Esophagus squamous epithelium (tissue), 5 donors: ENCODE measurements at places on chromosomes 7 and 10. TPM values are rescaled to one million over a fixed set of nuclear protein-coding genes. Genes with fewer than 3 reads are reported as not detected.

Gene THSD7A
- 1.4 TPM for total RNA-seq

Gene ZP3
- total RNA-seq = 4.1 TPM

DNA sequence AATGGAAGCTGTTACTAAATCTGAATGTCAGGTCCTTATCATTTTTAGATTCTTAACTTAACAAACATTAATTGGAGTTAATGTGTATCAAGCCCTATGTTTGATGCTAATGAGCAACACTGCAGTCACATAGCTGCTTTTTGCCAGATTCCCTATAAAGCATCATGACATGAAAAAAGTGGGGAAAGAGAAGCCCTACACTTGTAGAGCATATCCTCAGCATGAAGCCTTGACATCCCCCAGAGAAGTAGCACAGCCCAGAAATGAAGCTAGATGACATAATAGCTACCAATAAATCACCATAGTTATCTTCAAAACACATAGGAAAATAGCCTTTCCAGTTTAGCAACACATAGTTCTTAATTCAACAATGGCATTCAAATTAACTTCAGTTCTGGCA, 49.2 kb upstream of the CDK1 start:
- DNase-seq = no peak
- H3K27me3 ChIP-seq = no peaks in the 10 kb centered on the region
- no peak overlapping the region for H3K27ac ChIP-seq

DNA sequence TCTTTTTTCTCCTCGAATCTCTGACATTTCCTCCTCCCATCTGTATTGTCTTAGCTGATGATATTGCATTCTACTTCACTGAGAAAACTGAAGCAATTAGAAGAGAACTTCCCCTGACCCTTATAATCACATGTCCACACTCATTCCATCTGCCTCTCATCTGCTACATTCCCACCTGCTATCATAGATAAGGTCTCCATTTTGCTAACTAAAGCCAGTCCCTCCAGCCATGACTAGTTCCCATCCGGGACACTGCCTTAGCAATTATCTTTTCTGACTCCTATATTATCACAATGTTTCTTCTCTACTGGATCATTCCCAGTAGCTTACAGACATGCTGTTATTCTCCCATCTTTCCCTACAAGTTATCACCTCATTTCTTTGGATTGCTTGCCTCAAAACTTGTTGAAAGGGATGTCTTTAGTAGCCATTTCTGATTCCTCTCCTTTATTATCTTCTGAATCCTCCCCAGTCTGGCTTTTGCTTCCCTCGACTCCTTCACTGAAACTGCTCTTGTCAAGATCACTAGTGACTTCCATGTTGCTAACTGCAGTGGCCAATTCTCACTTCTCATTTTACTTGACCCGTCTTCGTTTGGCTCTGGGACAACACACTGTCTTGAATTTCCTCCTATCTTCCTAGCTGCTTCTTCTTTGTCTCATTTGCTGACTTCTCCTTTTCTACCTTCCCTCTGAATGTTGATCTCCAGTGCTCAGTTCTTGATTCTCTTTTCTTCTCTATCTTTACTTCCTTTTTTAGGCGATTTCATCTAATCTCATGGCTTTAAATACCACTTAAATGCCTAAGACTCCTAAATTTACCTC, 35.9 kb downstream of the FZD1 start:
- no peaks in the 10 kb centered on the region for H3K36me3 ChIP-seq
- H3K27me3 ChIP-seq = no peaks in the 10 kb centered on the region
- H3K4me3 ChIP-seq = no peak overlapping the region
- no peak for DNase-seq

GRCh38 chr10:102775935-102776669, 32.4 kb downstream of the WBP1L start:
- peaks cover 68% of the 10 kb centered on the region for H3K4me1 ChIP-seq

DNA sequence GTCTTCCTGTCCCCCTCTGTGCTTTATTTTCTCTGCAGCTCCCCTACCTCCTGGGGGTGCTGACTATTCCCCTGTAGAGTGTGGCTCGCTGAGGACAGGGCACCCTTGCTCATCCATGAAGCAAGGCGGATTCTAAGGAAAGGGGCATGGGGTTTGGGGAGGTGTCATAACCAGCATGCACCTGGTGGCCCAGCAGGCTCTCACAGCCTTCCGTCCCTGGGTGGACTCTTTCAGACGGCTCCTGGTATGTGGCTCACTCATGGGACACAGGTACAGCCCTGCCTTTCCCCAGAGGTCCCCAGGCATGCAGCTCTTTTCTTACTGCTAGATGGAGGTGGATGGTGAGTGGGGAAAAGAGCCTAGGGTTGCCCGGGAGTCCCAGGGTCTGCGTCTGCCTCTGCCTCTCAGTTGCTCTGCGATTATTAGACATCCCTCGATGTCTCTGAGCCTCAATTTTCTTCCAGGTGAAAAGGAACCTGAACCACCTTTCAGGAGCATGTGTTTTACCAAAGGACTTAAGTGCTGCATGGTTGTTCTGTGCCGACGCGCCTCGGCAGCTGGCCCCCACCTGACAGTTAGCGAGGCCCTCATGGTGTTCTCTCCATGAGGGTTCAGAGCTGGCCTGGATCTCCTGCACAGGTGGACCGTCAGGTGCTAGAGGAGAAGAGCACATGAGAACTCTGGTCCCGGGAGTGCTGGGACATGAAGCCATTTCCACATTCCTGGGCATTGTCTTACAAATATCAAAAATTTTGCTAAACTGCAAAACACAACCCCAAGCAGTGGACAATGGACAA, 172.5 kb upstream of the SHH start:
- no peak overlapping the region for H3K27ac ChIP-seq
- H3K4me3 ChIP-seq = no peak overlapping the region
- H3K4me1 ChIP-seq = no peaks in the 10 kb centered on the region
- H3K36me3 ChIP-seq = no peaks in the 10 kb centered on the region

GRCh38 chr7:106201164-106201563, 83.6 kb downstream of the NAMPT start:
- H3K4me1 ChIP-seq = no peaks in the 10 kb centered on the region
- no peaks in the 10 kb centered on the region for H3K36me3 ChIP-seq
- H3K27me3 ChIP-seq = no peaks in the 10 kb centered on the region
- DNase-seq = no peak
- no peak overlapping the region for H3K4me3 ChIP-seq

- no peak overlapping the region for H3K27ac ChIP-seq
Measured at GRCh38 chr10:90571481-90572258, 286.2 kb downstream of the HTR7 start.

- H3K27ac ChIP-seq = no peak overlapping the region
- H3K4me3 ChIP-seq = no peak overlapping the region
- H3K4me1 ChIP-seq = peaks cover 34% of the 10 kb centered on the region
- H3K27me3 ChIP-seq = no peaks in the 10 kb centered on the region
- DNase-seq = no peak
Measured at GRCh38 chr7:134367956-134368749, 51.4 kb upstream of the SLC35B4 start.

DNA sequence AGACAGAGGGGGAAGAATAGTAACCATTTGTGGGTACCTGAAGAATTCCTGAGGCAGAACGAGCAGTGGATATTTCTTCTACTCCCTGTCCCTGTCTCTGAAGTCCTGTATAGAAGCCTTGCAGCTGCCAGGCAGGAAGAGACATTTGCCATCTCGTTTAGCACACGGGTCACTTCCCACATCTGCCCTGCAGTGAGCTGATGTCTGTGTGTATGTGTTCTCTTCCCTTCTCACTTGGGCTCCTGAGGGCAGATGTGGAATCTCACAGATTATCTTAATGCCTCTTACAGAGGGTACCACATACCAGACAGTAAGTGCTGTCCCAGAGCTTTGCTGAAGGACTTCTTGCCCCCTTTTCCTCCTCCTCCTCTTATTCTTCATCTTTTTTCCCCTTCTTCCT, 14.1 kb upstream of the TRPV6 start:
- H3K36me3 ChIP-seq = no peaks in the 10 kb centered on the region
- peak overlapping the region; percentile 6 for H3K27ac ChIP-seq
- H3K27me3 ChIP-seq = no peaks in the 10 kb centered on the region
- H3K4me3 ChIP-seq = no peak overlapping the region
- peaks cover 54% of the 10 kb centered on the region for H3K4me1 ChIP-seq
